ENCODE measurements at places on chromosomes 2 and 18.

- DNase-seq = no peak
Observed at GRCh38 chr2:215736653-215737290, 276.6 kb downstream of the MREG start.

DNA sequence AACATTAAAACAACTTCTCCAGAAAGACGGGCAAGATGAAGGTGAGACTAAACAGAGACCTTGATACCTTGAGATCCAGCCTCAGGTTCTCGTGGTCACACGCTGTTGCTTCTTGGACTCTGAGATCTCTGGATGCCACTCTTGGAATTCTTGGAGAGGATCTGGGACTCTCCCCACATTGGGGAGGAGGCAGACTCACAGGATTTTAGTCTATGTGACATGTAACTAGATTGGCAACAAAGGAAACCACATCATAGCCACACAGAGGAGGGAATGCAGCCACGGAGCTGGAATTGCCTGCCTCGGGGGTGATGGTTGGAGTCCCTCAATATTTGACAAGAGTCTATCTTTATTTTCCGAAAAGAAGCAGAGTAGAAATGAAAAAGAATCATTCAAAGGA, 78.8 kb upstream of the IGFBP5 start:
- no peak for DNase-seq

DNA sequence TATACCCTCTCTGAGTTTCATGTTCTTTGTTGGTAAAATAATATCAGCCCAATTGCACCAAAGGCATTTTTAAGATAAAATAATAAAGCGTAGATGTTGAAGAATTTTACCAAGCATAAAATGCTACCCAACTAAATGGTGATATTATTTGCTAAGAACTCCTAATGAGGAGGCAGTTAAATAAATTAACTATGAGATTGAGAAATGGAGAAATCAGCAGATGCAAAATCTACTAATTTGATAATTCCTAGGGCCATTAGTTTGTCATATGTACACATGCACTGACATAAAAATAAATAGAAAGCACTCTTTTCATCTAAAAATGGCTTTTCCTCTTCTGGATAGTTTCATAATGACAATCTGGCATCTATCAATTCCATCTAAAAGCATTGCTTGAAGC, 681.5 kb upstream of the FAM98A start:
- no peak for DNase-seq

DNA sequence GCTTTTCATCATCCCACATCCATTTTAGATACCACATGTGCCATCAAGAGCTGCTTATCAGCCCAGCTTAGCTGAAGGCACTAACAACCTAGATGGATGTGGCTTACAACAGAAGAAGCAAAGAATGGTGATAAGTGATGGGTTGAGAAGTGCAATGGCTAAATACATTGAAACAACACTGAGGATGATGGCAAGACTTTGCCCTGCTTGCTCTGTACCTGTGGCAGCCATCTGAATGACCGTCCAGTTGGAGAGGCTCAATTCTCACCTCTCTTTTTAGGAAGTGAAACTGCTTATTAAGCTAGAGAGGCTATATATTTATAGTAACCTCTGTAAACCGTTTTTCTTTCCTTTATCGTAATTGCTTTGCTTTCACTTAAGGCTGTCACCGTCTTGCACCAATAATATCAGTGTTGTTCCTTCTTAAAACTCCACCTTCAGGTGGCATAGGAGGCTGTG, 5.7 kb downstream of the GPATCH11 start:
- DNase-seq = no peak

- DNase-seq = no peak
Observed at GRCh38 chr2:149226790-149227189, 103.6 kb upstream of the LYPD6 start.

- DNase-seq = no peak
Observed at GRCh38 chr2:1766425-1766824, 22.1 kb upstream of the PXDN start.

- DNase-seq = no peak
Observed at GRCh38 chr2:122341007-122341406, 585.6 kb downstream of the TSN start.

- DNase-seq = no peak
Observed at GRCh38 chr2:147275943-147276342, 568.9 kb upstream of the ACVR2A start.

GRCh38 chr2:15747603-15748471, 156.2 kb downstream of the DDX1 start:
- no peak for DNase-seq

GRCh38 chr2:177501186-177501585, 108.6 kb downstream of the AGPS start:
- DNase-seq = no peak

DNA sequence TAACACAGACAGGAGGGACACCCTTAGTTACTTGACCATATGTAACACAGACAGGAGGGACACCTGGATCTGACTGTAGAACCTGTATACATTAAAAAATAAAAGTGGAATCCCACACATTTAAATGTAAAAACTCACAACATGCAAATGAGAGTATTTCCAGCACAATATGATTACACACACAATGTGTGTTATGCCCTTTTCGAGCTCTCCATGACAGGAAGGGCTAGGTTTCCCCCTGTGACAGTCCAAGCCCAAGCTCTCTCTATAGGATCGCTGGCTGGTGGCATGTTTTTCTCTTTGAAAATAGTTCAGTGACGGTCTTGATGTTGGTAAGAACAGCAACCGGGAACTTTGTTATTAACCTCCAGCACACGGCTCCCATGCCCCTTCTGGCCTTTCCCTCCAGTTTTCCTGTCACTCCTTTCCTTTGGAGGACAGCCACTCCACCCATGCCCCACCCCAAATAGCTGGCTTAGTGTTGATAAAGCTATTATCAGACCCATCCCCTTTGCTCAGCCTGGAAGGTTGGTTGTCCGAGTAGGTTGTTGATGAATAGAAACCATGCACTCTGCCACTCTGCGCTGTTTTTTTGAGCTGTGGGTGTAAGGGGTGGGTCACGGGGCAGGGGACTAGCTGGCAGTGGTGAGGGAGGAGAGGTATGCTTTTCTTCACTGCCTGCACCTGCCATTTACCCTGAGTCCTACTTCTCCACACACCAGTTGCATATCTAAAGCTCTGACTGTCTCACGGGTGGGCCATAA, 2.7 kb downstream of the RASGRP3 start:
- DNase-seq = no peak

- DNase-seq = no peak
Observed at GRCh38 chr2:109143214-109144187, 14.5 kb downstream of the SH3RF3 start.

DNA sequence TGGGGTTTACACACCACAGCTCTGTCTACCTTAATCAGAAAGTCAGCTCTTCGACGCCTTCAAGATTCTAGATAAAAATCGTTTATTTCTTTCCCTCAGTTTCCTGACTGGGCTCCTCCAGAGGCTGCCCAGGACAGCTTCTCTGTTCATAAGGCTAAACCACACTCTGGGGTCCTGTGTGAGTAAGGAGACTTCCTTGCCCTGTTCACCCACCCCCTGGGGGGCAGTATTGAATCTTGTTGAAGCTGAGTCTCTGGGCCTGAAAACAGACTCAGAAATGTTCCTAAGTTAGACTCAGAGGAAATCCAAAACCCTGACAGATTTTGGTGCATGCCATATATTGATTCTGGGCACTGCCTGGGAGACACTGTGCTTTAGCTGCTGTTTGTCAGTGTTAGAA, 43.0 kb downstream of the G6PC2 start:
- no peak for DNase-seq

GRCh38 chr18:57437402-57437765, 2.2 kb downstream of the ONECUT2 start:
- no peak for DNase-seq

DNA sequence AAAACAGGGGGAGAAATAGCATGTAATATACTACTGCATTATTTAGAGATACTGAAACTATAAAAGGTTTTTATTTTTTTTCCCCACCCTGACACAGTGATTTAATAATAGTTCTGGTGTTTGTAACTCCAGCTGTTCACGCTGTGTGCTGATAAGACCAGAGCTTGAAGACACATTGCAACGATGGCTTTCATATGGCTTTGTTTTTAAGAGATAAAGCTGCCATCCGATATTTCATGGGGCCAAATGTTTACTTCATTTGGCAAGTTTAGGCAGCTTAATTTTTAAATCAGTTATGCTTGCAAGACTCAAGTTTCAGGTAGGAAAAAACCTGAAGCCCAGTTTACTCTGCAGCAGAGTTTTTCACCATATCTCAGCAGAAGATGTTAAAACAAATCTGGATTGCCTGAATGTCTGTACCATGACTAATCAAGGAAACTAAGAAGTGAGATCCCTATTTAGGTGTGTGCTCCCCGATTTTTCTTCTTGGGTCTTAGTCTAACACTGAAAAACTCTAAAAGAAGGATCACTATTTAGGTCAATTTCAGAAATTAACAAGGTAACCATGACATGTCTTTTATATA, 508.6 kb downstream of the PARD3B start:
- no peak for DNase-seq

GRCh38 chr2:233385489-233386044, 31.3 kb downstream of the DGKD start:
- peak; percentile 28 for DNase-seq

- DNase-seq = no peak
Observed at GRCh38 chr2:113741091-113741490, 15.4 kb downstream of the SLC35F5 start.

DNA sequence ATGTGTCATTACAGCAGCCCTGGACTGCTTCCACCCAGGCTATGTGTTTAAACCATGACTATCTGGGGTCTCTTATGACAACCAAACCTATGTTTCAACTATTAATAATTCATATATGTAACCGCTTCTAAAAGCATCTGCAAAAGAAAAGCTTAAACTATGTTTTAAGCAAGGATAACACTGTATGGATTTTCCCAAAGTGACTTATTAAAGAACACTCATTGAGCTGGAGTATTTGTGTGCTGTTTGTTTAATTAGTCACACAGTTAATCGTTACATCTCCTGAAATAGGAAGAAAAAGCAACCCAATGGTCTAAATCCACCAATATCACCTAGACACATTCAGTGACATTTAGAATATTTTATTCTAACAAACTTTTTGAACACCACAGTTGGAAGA, 51.3 kb downstream of the TMEM163 start:
- no peak for DNase-seq

GRCh38 chr2:44777537-44777936, 164.0 kb upstream of the SIX3 start:
- DNase-seq = no peak

DNA sequence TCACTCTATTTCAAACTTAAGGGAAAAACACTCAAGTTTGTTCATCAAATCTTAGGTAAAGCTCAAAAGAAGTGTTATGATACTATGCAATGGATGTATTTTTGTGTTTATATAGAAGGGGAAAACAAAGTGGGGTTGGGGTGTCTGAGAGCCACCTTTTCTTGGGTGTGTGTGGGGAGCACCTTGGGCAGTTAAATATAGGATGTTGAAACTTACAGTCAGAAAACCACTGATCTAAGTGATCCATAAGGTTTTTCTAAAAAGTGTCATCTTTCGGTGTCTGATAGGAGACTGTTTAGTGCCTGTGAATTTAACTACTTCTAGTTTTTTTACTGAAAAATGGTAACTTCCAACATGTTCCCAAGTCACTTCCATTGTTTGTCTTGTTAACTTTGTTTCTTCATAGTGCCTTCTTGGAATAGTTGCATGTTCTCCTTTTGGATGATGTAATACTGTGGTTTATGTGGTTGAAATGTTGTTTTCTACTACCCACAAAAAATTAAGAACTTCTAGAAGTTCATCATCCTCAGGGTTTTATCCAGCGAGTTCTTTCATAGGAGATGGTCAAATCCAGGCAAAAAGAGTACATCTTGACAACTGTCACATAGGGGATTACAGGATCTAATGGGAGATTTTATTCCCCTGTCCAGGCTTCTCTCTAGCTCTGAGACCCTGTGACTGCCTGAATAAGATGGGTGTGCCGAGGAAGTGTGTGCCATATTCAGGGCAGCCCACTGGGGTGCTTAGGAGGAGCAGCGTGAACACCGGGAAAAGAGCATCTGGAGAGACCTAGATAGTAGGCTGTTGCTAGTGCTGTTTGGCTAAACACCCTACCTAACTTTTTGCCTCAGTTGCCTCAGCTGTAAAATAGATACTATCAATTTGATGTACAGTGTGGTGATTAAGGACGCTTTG, 46.2 kb downstream of the CAB39 start:
- no peak for DNase-seq

DNA sequence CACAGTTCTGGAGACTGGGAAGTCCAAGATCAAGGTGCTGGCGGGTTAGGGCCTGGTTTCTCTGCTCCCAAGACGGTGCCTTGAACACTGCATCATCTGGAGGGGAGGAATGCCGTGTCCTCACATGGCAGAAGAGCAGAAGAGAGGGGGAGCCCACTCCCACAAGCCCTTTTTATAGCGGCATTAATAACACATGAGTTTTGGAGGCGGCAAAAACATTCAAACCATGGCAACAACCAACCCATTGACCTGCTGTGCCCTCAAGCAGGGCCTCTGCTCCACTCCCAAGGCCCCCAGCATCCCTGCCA, 62.0 kb downstream of the SMAD7 start:
- no peak for DNase-seq

GRCh38 chr18:320155-320554, 52.3 kb upstream of the THOC1 start:
- DNase-seq = no peak

- no peak for DNase-seq
Observed at GRCh38 chr2:219419012-219419324, 791 bp downstream of the DES start.

DNA sequence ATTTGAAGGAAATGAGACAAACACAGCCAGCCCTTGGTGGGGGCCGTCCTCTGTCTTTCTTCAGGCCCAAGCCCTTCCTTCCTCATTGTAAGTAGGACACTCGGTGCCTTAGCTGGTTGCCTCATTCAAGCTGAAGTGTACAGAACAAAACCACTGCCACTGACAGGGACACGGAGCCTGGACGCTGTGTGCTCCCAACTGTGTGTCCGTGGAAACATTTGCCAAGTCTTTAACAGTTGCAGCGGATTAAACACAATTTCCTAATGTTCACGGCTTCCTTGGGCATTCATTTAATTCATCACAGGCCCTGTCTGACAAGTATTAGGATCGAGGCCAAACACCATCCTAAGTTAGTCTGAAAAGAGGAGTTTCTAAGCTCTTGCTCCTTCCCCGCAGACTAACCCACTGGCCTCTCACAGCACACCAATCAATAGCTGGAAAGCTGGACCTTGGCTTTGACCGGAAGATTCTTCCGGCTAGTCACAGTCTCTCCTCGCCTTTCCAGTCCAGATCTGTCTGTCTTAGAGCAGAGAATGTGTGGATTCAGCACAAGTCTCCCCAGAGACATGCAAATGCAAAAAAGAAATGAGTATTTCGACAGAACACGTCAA, 68.7 kb upstream of the ACSL3 start:
- DNase-seq = no peak

DNA sequence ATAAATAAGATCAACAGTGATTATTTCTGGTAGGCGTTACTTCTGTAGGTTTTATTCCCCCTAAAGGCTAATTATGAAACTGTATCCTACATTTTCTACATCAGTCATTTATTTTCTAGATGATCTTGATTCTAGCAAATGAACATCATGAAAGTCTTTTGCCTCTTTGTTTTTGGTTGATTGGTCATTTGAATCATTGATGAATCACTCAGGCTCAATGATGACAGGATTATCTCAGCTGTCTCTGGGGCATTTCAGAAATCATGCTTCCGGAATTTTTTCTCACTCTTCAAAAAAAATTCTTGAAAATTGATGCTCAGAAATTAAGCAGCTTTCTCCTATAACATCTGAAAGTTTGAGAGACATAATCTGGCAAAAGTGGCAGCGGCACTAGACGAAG, 298.9 kb upstream of the TCF4 start:
- DNase-seq = no peak

Measured in activated CD8-positive, alpha-beta memory T cell treated with anti-CD3 and anti-CD28 coated beads for 4 hours (primary cell).